Stimulated activated CD4-positive, alpha-beta T cell treated with anti-CD3 and anti-CD28 coated beads, Interleukin-1b, Interleukin-23, amount 100 ng/mL, for 48 hours (primary cell): ENCODE measurements at places on chromosomes 2 and 18.

DNA sequence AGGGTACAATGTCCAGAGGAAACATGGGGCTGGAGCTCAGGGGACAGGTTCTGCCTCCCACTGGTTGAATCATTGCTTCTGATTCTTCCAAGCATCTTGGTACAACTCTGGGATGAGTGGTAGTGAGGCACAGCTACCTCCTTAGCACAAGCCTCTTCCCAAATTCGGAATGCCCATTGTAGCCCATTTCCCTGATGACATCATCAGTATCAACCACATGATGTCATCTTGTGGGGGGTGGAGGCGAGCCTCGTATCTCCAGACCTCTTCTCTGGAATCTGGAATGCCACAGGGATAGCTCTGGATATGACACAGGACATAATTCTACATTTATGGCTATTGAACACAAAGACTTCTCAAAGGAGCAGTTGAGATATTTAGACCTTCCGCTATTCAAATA, 715.2 kb downstream of the RNF144A start:
- no peak for DNase-seq

DNA sequence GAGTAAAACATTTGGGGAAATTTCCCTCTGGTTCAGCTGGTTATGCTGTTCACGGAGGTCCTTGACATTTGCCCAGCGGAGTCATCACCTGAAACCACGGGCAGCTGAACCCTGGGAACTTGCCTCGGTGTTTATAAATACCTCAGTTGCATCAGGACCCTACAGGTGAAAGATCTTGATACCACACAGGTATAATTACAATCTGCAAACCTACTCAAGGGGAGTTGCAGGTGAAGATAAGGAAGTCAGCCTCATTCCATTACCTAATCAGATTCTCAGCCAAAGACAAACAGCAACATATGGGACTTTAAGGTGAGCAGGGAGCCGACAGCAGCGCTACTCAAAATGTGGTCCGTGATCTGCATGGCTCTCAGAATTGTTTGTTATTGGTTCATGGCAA, 37.0 kb upstream of the ATIC start:
- no peak for DNase-seq

- DNase-seq = no peak
Observed at GRCh38 chr2:10286216-10287037, 16.3 kb upstream of the HPCAL1 start.

GRCh38 chr2:182426082-182426917, 536 bp downstream of the PDE1A start:
- DNase-seq = no peak

DNA sequence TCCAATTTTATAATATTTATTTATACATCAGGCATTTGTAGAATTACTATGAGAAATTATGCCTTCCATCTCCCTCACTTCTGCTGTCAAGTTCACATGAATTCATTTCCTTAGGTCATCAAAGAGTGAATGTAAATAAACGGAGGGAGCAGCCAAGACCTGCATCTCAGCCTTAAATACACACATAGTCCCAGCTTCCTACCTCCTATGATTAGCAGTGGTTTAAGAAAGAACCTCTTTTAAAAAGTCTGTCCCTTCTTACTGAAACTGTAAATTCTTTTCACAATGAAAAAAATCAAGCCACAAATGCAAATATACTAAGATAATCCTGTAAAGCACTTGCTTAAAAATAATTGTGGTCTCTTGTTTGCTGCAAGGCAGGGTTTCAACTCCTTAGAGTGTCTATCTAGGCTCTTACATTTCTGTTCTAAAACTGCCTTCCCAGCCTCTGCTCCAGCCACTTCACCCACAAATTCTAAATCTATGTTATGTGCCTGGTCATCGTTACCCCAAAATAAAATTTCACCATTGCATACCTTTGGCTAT, 532.7 kb upstream of the FSHR start:
- no peak for DNase-seq

DNA sequence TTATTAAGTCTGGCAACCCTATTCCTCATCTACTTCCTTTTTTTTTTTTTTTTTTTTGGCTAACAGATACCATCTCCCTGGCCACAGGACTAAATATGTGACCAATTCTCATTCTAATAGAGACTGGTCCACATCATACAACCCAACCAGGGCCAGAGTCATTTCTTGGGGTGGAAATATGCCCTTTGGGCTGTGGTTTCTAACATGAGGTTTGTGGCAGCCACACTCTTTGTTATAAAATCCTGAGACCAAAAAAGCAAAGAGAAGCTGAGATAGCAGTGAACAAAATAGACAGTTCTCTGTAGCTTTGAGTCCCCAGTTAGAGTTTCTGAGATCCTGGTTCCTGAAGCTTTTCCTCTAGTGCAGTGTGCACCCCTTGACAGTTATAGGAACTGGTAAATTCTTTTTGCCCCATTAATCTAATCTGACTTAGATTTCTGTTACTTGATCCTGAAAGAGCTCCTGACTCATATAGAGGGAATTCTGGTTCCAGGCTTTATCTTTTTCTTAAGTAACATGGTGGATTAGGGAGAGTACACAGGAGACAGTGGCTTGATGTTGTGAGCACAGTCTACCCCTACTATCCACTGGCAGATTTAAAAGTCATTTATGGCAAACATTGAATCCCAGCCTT, 86.8 kb downstream of the MAIP1 start:
- DNase-seq = no peak

DNA sequence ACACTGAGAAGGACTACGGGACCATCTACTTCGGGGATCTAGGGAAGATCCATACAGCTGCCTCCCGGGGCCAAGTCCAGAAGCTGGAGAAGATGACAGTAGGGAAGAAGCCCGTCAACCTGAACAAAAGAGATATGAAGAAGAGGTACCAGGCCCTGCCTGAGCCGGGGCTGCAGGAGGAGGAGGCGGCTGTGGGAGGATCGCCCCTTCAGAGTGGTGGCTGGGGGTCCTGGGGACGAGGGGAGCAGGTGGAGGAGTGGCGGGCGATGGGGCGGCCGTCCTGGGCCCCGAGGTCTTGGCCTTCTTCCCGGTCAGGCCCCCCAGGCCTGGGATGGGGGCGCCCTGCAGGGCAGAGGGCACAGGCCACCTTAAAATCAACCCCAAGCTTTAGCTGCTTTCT, 524 bp downstream of the ANKRD30B start:
- DNase-seq = no peak

DNA sequence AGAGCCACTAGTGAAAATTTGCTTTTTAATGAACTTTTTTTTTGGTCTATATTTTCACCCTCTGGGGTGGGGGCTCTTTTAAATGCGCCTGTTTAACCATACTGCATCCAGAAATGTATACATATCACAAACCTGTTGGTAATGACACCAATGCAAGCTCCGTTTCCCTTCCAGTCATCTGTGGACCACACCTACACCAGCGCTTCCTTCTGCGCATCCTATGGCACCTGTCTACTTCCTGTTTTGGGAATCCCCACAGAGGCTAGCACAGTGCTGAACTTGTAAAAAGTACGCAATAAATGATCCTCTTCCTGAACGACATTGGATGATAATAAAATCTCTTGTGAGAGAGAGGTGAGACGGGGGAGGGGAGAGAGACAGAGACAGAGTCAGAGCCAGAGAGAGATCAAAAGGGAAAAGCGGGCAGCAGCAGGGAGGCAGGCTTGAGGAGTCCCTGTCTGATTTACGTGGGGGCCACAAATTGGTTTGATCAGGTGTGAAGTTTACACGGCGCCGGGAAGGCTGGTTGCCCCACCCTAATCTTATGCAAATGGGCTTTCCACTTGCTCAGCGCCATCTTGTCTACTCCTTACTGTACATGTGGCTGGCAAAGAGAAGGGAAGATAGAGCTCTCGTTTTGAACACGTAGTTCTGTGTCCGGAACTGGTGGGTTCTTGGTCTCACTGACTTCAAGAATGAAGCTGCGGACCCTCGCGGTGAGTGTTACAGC, 38.1 kb upstream of the SLC38A11 start:
- no peak for DNase-seq

GRCh38 chr18:48708807-48709206, 170.0 kb downstream of the CTIF start:
- no peak for DNase-seq

GRCh38 chr18:62339106-62339988, 14.2 kb downstream of the TNFRSF11A start:
- peak; percentile 39 for DNase-seq

GRCh38 chr18:64806691-64807090, 657.8 kb upstream of the LINC00305 start:
- DNase-seq = no peak

- DNase-seq = no peak
Observed at GRCh38 chr2:84297155-84297554, 161.9 kb downstream of the SUCLG1 start.

- DNase-seq = no peak
Observed at GRCh38 chr2:24739354-24740025, 53.7 kb downstream of the PTRHD1 start.

GRCh38 chr18:74604361-74604760, 6.7 kb downstream of the ZNF407 start:
- DNase-seq = no peak

DNA sequence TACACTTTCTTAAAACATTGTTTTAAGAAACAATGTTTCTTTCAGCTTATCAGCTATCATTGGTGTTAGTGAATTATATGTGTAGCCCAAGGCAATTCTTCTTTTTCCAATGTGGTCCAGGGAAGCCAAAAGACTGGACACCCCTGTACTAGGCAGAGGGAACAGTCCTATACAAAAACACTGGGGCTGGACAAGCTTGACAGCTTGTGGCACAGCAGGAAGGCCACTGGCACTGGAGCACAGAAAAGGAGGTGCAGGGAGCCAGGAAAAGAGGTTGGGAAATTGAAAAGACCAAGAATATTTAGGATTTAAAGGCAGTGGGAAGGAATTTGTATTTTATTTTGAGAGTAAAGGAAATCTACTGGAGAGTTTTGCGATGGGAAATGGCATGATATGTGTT, 47.7 kb downstream of the SRD5A2 start:
- no peak for DNase-seq

DNA sequence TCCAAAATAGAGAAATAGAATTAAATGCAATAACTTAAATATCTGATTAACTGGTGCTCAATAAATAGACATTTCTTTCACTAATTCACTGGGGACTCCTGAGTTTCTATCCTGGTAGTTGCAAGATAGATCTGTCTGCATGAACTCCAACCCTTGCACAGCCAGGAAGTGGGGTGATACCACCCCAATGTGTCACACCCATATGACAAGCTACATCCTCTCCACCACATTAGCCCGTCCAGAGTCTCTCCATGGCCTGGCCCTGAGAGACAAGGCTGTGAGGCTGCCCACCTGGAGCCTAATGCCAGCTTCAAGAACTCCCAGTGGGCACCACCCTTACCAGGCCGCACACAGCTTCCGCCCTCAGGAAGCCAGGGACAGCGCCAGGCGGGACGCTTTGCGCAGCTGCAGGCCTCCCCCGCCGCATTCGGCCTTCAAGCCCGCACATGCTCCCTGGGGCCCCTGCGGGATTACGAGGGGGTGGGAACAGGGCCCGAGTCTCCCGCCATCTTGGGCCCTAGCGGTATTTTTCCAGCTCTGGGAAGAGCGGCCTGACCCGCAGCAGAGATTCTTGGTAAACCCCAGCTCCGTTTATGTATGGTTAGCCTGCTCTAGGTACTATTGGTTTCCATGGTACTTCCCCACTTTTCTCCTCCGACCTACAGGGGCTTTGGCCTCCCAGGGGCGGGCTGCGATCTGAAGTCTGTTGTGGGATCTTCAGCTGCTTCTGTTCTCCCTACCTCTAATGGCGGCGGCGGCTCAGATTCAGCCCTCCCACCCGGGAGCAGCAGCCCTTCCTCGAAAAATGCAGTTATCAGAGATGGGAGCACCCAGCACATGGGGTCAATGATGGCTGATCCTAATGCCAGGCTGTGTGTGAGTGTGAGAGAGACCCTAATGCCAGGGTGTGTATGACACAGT, at the start of gene TDRD15:
TDRD15 (plus strand) TSS at position 496 of the 921 bp plus-strand sequence. CDS start 13,500 bp downstream, outside the sequence.
- no peak for DNase-seq

DNA sequence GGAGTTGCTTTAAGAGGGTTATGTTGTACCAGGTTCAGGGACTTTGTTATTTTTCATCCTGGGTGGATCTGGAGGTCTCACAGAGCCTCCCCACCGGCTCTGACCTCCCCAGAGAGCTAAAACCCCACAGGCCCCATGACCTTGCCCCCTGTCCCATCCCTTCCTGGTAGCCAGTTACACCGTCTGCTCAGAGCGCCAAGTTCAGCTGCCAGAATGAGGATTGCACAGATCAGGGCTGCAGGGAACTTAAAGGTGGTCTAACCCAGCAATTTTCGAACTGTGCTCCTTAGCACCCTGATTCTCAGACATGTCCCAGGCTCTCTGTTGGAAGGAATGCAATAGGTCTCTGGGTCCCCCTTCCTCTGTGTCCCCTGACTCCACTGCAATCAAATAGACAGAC, 32.1 kb downstream of the ATOH8 start:
- no peak for DNase-seq

GRCh38 chr2:238141541-238142318, 3.3 kb downstream of the KLHL30 start:
- DNase-seq = no peak

GRCh38 chr2:241001413-241002274, 3.2 kb downstream of the SNED1 start:
- no peak for DNase-seq

GRCh38 chr2:182548031-182548950, 121.5 kb upstream of the PDE1A start:
- DNase-seq = no peak

GRCh38 chr2:134461511-134461910, 207.6 kb downstream of the MGAT5 start:
- no peak for DNase-seq

GRCh38 chr2:100984892-100985307, 17.2 kb upstream of the RPL31 start:
- peak; percentile 77 for DNase-seq

GRCh38 chr18:25425024-25425423, 73.1 kb upstream of the ZNF521 start:
- DNase-seq = no peak

DNA sequence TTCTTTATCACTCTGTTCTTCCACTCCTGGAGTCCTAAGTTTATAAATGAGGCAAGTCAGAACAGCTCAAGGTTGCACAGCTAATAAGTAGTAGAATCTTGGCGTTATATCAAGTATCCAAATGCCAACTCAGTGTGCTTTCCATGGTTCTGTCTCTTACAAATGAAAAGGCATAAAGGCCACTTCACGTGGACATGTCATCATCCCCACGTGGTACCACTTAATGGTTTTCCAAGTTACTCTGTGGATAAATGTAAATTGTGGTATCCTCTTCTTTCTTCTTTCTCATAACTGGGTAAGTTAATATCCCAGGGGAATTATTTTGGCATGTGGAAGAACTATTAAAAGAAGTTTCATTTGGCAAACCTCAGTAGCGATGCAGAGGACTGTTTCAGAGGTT, 131.5 kb upstream of the L3MBTL4 start:
- DNase-seq = no peak

DNA sequence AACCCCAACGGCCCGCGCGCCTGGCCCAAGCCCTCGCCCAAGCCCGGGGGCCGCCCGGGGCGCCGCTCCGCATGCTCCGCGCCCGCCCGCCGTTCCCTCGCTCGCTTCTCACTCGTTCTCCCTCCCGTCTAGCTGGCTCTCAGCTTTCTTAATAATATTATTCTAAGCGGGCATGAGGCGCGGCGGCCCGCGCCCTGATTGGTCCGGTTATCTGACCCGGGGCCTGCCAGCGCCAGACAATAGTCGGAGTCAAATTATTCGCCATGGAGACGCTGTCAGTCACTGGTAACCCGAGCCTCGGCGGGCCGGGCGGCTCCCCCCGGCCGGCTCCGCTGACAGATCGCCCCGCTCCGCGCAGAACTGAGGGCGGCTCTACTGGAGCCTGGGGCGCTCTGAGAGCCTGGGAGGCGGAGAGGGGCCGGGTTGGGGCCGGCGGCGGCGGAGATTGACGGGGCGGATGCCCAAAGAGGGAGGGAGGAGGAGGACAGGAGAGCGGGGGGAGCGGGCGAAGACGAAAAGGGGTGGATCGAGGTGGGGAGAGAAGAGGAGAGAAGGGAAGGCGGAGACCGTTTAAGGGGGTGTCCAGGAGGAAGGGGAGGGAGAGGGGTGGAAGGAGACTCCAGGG, at the start of gene SIX2:
SIX2 (minus strand) TSS at position 150 of the 625 bp plus-strand sequence. CDS start 342 bp downstream, outside the sequence.
- no peak for DNase-seq
